ENCODE measurements at places on chromosomes 11 and 22.

DNA sequence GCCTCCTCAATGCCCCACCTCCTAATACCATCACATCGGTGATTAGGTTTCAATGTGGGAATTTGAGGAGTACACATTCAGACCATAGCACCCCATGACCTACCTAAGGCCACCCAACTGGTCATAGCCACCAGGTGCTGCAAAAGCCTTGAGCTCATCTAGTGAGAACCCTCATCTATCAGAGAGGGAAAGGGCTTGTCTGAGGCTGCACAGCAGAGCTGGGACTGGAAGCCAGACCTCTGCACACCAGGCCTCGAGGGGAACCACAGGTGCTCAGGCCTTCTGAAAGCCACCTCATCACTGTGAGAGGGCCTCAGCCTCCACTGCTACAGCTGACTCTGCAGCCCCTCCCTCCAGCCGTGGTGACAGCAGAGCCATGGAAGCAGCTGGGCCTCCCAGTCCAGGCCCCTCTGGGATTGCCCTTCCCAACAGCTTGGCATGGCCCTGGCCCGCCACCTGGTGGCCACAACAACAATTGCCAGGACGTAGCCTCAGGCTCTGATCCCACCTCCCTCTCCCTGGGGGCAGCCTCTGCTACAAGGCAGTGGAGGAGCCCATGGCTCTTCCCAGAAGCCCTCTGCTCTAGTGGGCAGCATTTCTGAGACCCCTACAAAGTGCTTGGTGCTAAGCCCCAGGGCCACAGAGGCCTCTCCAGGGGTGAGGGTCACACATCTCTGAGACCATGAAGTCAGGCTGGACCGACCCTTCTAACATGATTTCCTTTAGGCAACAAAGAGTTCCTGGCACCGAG lies 41.0 kb upstream of the PRDM11 start:
- DNase-seq = peak; percentile 62

- no peak for DNase-seq
Measured at GRCh38 chr22:38834991-38835390, 8.8 kb downstream of the NPTXR start.

GRCh38 chr11:36095716-36096115 lies 151.9 kb downstream of the LDLRAD3 start:
- DNase-seq = no peak

DNA sequence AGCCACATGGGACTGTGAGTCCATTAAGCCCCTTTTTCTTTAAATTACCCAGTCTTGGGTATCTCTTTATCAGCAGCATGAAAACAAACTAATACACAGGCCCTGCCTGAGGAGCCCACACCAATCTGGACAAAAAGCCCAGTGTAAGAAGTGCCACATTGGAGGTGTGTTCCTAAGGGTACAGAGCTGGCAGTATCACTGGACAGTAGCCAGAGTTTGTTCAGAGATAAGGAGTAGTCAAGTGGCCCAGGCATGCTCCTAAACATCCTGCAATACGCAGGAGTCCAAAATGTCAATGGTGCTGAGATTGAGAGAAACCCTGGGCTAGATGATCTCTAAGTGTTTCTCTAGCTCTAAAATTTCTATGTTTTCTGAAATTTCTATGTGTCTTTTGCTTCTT lies 27.0 kb upstream of the POGLUT3 start:
- DNase-seq = no peak

- DNase-seq = no peak
Measured at GRCh38 chr11:106063009-106063408, 14.1 kb downstream of the KBTBD3 start.

GRCh38 chr22:41302811-41303210 lies 1.5 kb downstream of the ZC3H7B start:
- DNase-seq = no peak

- DNase-seq = no peak
Measured at GRCh38 chr22:36671404-36671803, 32.1 kb downstream of the CACNG2 start.

GRCh38 chr22:19289475-19290161 lies 1.9 kb downstream of the CLTCL1 start:
- no peak for DNase-seq

GRCh38 chr22:44737406-44738346 lies 14.7 kb upstream of the ARHGAP8 start:
- DNase-seq = no peak

- no peak for DNase-seq
Measured at GRCh38 chr22:20316217-20316843, 3.5 kb downstream of the DGCR6L start.

DNA sequence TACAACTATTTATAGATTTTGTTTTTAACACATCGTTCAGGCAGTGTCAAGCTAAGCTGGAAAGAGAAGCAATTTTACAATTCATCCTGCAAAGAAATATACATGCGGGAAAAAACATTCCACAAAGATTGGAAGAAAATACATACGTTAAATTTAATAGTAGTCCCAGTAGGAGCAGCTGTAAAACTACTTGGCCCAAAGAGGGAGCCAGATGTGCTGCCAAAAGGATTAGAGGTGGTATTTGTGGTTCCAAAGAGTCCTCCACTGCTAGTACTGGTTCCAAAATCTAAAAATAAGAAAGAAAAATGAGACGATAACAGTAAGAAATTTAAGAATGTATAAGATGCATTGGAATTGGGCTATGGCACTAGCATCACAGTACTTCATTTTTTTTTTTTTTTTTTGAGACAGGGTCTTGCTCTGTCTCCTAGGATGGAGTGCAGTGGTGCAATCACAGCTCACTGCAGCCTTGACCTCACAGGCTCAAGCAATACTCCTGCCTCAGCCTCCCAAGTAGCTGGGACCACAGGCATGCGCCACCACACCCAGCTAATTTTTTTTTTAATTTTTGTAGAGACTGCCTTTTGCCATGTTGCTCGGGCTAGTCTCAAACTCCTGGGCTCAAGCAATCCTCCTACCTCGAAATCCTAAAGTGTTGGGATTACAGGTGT lies 21.5 kb downstream of the NUP98 start:
- DNase-seq = no peak

DNA sequence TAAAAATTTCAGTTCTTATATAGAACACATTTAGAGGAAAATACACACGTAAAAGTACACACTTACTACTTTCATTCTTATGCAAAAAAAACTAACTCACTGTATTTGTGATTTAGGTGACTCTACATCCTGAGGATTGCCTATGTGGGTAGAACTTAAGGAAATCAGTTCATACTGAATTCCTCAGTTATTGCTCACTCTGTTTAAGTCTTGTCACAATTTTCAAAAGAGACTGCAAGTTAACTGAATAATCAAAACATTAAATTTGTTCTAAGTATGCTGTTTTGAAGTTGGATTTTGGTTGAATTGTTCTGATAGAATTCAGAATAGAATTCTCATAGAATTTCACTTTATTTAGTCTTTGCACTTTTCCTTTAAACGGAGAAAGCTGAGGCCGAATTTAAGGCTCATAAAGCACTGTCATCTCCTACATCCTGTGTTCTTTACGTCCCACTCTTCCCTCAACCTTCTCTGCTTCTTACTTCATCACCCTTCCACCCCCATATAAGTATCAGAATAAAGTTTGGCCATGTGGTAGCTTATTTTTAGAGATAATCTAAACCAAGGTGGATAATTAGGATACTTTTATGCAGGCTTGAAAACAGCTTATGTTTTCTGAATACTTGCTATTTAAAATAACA lies 59.8 kb downstream of the APOL5 start:
- DNase-seq = no peak

DNA sequence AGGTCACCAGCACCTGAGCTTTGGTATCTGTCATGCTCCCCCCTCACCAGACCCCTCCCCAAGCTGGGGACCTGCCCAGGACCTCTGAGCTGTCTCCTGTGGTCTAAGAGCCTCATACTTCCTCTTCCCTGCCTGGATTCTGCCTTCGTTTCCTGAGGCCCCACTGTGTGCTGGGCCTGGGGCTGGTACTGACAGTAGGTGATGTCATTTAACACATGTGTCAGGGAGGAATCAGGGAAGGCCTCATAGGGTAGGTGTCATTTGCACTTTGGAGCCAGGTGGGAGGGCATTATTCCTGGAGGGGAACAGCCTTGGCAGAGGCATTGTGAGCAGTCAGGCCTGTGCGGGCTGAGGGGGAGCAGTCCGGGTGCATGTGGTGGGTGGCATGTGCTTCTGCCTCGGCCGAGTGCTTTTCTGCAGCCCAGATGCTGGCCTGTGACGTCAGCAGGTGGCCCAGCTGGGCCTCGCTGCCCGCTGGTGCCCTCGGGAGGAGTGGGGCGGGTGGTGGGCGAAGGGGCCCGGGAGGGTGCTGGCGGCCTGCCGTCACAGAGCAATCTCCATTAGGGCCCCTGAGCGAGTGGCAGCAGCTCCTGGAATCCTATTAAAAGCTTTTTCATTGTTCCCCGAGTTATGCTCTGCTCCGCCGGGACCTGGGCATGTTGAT lies 9.1 kb downstream of the FLRT1 start:
- peak; percentile 57 for DNase-seq

DNA sequence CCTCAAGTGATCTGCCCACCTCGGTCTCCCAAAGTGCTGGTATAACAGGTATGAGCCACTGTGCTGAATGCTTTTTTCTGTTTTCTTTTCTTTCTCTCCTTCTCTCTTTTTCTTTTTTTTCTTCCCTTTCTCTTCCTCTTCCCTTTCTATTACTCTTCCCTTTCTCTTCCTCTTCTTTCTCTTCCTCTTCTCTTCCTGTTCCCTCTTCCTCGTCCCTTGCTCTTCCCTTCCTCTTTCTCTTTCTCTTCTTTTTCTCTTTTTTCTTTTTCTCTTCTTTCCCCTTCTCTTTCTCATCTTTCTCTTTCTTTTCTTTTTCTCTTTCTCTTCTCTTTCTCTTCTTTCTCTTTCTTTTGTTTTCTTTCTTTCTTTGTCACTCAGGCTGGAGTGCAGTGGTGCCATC lies 1.2 kb downstream of the OOSP1 start:
- no peak for DNase-seq

- no peak for DNase-seq
Measured at GRCh38 chr11:113521737-113522517, 46.7 kb upstream of the DRD2 start.

DNA sequence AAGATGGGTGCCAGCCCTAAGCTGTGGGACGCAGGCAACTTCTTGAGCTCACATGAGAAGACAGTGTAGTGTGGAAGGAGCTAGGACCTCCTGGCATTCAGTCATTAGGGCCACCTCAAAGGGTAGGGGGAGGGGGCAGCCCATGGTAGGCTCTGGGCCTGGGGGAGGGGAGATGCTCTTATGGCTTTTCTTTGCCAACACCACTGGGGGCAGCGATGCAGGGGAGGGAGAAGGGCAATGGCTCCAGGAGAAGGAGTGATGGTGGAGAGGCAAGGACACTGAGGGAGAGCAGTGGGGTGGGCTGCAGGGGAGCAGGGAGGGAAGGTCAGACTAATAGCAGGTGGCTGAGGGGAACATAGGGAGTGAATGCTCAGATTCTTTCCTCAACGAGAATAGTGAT lies 63.3 kb upstream of the SUSD2 start:
- peak; percentile 4 for DNase-seq

GRCh38 chr11:66787934-66788758 lies 55.1 kb upstream of the RCE1 start:
- no peak for DNase-seq

GRCh38 chr11:76119032-76119431 lies 87.3 kb downstream of the WNT11 start:
- no peak for DNase-seq

- DNase-seq = no peak
Measured at GRCh38 chr22:45975164-45976161, 1.5 kb downstream of the WNT7B start.

DNA sequence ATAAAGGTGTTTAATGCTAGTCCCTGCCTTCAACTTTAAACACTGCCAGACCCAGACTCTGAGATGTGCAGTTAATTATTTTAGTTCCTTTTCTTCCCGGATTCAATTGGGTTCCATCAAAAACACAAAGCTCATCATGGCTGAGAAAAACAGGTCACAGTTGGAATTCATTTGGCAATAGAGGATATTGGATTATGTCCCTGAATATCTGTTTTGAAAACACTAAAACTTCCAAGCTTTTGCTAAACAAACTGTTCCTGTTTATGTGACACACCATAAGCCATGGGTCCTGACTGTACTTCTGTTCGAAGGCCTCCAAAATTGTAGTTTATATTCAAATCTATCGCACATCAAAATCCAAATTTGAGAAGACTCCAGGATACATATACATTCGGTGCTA lies 150.7 kb downstream of the TRPC6 start:
- DNase-seq = no peak

DNA sequence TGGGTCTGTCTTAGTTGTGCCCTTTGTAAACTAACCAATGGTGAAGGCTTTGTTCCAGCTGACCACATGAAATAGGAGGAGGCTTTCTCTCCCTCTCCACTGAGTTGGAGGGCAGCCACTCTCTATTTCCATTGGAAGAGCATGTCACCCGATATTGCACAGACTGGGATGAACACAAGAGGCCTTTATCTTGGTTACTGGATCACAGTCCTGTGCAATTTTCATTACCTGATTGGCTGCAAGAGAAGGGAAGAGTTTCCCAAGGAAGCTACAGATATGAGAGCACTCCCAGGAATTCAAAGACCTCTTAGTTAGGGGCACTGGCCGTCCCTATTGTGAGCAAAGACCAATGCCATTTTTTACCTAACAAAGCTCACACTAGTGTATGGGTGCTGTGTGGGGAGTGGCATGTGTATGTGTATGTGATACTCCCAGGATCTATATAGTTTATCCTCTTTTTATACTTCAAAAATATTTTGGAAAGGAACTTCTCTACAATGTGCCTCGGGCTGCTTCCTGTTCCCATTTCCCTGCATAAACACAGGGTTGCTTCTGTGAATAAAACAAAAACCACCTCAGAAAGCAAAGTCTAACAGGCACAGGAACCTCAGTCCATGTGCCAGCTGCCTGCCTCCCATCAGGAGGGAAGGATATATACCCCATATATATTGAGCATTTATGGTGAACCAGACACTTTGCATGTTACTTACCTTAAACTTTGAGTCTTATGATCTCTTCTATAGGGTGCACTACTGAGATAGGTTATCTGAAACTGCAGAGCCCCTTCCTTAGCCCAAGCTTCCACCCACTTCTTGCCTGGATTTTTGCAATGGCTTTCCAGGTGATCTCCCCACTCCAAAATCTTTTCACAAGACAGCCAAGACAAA lies 126.5 kb downstream of the RASSF10 start:
- no peak for DNase-seq

DNA sequence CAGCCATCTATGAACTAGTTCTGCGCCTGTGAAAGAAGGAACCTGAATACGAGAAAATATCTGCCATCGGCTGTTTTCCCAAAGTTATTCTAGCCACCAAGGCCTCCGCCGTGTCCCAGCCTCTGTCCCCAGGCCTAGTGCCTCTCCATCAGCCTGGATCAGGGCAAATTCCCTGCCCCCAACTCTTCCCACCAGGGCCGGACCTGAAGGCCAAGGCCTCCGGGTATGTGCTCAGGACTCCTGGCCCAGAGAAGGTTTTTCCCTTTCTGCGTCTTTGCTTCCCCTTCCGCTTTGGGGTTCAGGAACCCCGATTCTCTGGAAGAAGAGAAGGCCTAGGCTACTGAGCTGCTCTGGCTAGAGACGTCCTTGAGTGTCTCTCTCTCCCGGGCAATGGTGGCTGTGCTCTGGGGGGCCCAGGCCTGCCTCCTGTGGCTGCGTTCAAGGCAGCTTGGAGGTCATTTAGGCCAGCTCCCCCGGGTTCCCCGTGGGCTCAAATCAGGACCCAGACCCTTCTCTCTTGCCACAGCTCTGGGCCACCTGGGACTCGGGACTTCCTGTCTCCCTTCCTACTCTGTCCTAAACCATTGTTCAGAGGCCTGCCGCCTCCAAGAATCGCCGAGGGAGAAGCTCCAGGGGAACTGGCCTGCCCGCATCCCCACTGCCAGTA lies 1.6 kb downstream of the ALX4 start:
- no peak for DNase-seq

GRCh38 chr11:46298699-46299433 lies 21.4 kb downstream of the CREB3L1 start:
- no peak for DNase-seq

Data from Kasumi-1 (cell line).